Foreskin keratinocyte (primary cell): ENCODE measurements at places on chromosomes 13 and 19. TPM values are rescaled to one million over a fixed set of nuclear protein-coding genes. Genes with fewer than 3 reads are reported as not detected.

The SOX1 gene
- not detected in 2 replicates for total RNA-seq

The SPTBN4 gene
- 0.56 and 0.92 TPM in 2 replicates for total RNA-seq

The LILRA6 gene
- not detected in 2 replicates for total RNA-seq

The CEACAM3 gene
- not detected in 2 replicates for total RNA-seq
